Femur (tissue), 1 donor: ENCODE measurements at places on chromosomes 12 and 14.
A peak's percentile ranks its signal among the peaks of the same experiment; 100 is the strongest.

GRCh38 chr12:9180810-9181209 lies 27.4 kb downstream of the PZP start:
- DNase-seq: no peak

DNA sequence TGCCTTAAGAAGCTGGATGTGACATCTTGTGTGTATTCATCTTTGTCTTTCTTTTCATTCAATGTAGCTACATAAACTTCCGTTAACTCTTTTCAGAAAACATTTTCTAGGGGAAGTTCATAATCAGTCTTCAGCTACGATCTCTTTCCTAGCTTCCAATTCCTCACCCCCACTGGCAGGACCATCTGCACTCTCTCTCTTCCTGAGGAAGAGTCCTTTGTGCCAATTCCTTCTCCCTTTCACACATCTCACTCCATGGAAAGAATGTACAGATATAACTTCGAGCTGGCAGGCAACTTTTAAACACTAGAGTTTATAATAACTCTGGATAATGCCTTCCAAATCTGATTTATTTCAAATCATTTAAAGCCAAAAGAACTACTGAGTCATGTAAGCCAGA lies 495.7 kb downstream of the GALC start:
- no peak for DNase-seq

DNA sequence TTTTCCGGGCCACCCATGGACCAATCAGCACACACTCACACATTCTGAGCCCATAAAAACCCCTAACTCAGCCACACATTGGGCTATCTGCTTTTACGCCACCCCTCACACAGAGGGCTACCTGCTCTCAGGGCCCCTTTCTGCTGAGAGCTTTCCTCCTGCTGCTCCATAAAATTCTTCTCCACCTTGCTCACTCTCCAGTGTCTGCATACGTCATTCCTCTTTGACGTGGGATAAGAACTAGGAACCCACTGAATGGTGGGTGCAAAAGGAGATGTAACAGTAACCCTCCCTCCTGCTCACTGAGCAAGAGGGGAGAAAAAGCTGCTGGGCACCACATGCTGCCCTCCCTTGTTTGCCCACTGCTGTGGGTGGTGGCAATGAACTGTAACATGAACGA lies 596.7 kb upstream of the TMEM132C start:
- DNase-seq: no peak

GRCh38 chr14:56581041-56581727 lies 1.6 kb downstream of the TMEM260 start:
- no peak for DNase-seq

DNA sequence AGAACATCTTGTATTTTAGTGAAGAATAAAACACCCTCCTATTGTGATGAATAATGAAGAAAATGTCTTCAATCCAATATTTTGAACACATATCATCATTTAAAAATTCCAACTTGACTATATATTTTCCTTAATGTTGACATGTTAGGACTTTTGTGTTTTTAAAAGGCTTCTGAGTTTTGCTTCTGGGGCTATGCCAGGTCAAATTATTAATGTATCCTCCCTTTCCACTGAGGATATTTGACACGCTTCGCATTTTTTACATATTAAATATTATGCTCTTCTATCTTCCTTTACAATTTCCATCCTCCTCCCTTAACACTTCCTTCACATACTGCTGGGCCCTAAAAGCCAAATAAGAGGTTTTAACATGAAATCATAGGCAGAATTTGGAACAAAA lies 20.6 kb downstream of the RERG start:
- no peak for DNase-seq

- no peak for DNase-seq
Observed at GRCh38 chr12:91422811-91423692, 240.4 kb upstream of the DCN start.

DNA sequence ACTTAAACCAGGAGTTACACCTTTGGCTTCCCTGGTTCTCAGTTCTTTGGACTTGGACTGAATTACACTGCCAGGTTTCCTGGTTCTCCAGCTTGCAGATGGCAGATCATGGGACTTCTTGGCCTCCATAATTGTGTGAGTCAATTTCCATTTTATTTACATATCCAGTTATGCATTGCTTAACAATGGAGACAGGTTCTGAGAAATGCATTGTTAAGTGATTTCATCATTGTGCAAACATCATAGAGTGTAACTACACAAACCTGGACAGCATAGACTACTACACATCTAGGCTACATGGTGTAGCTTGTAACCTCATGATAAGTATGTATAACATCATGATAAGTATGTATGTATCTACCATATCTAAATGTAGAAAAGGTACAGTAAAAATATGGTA lies 276.1 kb upstream of the BTG1 start:
- no peak for DNase-seq

- no peak for DNase-seq
Observed at GRCh38 chr14:104583424-104584306, 4.1 kb downstream of the C14orf180 start.

GRCh38 chr14:68669111-68669511 lies 123.8 kb downstream of the ZFP36L1 start:
- DNase-seq: peak; percentile 24

DNA sequence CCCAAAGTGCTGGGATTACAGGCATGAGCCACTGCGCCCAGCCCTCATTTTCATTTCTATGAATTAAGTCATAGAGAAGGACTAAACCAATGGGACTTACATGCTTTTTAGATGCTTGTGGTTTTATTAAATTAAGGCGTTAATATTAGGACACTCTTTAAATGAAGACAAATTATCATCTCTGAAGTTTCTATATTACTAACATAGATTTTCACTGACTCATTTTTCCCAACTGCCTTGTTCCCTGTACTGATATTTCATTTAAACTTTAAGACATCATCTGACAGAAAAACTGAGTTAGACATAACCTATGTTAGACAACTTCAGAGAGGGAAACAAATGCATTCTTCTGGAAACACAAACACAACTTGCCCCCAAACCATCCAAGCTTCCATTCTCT lies 99.8 kb downstream of the BTG1 start:
- DNase-seq: no peak

DNA sequence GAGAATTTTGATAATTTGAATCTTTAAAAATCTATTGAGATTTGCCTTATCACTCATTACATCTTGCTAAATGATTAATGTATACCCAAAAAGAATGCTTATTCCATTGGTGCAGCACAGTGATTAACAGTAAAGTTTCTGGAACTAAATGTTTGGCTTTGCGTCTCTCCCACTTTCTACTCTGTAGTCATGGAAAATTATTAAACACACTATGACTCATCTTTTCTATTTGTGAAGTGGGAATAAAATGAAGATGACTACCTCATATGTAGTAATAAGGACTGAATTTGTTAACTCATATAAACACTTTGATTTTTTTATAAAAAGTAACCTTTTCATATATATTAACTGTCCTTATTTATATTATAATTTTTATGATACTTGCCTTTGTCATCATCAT lies 118.1 kb downstream of the RERGL start:
- DNase-seq: no peak

- DNase-seq: no peak
Observed at GRCh38 chr12:45434094-45434493, 218.2 kb downstream of the ANO6 start.

DNA sequence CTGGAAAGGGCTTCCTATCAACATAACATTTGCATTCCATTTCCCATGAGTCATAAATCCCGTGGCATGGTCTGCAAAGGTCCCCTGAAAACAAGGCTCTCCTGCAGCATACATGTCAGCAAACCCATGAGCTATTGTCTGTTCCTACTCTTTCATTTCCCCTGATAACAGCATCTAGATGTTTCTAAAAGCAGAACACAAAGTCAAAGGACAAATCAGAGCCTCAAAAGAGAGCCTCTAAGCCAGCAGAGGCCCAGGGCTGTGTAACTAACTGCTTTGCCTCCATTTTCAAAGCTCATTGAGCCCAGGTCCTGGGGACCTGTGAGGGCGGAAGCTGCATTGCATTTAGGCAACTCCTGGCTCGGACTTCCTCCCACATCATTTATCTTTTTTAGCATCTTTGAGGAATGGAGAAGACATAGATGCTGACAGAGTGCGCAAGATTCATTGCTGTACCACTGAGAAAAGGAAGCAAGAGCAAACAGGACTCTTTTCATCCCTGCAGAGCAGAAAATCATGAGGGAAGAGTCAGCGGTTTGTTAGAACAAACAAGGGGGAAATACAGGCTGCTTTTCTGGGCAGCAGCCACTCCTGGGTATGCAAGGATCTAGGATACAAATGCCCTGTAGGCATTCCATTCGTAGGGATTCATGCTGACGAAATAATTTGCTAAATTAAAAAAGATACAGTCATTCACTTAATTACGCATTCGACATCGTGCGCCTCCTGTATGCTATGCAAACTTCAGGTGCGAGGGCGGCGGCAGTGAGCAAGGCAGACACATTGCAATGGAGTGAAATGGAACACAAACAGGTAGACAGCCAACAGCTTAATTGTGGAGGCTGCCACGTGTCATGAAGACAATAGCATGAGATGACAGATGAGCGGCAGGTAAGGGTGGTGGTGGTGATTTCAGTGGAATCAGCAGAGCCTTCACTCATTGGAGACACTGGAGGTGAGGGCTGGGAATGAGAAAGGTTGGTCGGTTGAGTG lies 131.0 kb downstream of the TMEM132D start:
- DNase-seq: no peak

GRCh38 chr12:155646-156045 lies 58.3 kb downstream of the SLC6A12 start:
- DNase-seq: no peak

- peak; percentile 48 for DNase-seq
Observed at GRCh38 chr14:103550451-103551337, 11.8 kb downstream of the BAG5 start.

DNA sequence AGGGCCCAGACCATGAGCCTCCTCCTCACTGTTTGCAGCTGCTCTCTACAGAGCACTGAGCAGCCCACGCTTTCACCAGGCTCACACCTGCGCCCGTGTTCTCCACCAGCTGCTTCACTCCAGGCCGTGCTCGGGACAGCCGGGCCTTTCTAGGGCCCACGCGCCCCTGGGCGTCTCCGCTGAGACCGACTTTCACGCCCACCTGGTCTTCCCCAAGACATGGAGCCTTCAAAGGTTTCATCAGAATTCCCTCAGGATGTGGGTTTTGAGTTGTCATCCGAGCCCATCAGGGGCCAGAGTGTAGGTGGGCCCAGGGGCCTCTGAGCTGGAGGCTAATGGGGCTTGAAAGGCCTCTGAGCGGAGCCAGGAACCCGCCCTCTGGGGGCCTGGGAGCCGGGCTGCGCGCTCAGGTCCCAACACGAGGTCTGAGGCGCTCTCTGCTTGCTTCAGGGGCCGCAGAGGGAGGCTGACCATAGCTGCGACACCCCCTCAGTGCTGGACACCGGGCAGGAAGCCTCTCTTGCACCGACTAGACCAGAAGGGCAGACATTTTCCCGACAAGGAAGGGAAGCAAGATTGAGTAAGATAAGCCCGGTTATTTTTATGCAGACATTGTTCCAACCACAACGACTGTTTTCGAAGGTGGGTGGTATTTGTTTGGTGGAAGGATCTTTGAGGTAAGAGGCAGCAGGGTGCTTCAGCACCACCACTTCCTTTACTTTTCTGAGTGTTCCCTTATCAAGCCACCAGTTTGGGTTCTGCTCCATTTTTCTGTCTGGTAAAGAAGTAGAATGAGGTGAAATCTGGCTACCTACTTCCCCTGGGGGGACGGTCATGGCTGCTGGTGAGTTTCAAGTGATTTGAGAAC lies 125.0 kb upstream of the FUT8 start:
- DNase-seq: no peak
